Panc1 (cell line): ENCODE measurements at places on chromosomes 16 and 17.

GRCh38 chr17:72832306-72832705 lies 260.2 kb downstream of the SLC39A11 start:
- no peak for DNase-seq

DNA sequence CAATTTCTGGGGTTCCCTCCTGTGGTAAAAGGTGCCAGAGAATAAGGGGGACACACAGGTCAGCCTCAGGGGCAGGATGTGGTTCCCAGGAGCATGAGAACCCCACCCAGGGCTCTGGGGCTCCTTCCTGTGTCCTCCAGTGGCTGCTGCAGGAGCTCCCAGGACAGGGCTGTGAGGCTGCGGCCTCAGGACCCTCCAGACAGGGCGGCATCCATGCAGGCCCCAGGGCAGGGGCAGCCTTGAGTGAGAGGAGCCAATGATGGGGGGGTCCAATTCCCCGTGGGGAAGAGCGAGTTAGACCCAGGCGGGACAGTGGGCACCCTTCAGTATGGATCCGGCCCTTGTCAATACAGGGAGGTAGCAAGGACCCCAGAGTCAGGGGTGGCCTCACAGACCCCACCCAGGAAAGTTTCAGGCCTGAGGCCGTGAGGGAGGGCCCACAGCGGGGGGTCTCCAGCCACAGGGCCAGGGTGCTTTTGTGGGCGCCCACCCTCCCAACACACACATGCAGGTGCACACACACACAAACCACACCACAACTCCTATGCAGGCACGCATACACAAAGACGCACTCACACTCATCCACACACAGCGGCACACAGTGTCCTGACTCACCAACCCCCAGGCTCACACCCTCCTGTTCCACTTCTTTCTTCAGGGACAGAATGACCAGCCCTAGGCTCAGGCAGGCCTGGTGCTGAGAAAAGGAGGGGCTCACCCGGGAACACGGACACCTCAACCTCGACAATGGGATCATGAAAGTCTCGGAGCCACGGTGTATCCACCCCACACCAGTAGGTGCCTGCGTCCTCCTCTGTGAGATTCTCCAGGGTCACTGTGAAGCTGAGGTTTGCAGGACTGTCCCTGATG lies 1.8 kb downstream of the CD300C start:
- DNase-seq: no peak

DNA sequence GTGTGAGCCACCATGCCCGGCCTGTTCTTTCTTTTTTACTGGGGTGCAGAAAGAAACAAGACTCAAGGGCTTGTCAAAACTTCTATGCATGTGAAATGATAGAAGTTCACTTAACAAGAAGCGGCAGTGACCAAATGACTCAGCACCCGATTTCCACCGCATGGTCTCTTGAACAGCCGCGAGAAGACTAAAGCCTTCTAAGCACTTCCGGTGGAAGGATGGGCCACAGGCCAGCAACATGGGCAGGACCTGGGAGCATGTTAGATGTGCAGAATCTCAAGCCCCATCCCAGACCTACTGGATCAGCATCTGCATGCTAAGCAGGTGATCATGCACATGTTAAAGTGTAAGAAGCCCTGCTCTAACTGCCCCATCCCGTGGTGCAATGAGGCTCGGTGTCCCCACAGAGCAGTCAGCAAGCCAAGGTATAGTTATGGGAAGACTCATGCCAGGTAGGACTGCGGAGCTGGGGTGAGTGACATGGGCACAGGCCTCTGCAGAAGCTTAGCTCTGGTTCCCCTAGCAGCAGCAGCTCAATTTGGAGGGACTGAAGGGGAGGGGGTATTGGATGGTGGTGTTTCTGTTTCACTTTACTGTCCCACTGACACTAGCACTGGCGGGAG lies 88.5 kb upstream of the HNF1B start:
- no peak for DNase-seq

- no peak for DNase-seq
Observed at GRCh38 chr17:16987830-16988601, 16.1 kb upstream of the TNFRSF13B start.

DNA sequence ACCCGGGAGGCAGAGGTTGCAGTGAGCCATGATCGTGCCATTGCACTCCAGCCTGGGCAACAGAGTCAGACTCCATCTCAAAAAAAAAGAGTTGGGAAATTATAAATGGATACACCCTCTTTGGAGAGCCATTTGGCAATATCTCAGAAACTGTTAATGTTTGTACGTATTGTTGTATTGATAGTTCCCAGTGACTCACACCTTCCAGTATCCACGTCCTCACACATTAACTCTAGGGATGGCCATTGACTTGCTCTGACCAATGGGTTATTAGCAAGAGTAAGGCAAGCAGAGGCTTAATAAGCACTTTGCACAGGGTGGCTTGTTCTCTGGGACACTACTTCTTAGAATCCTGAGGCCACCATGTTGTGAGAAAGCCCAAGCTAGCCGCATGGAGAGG lies 107.6 kb upstream of the LHX1 start:
- DNase-seq: no peak

DNA sequence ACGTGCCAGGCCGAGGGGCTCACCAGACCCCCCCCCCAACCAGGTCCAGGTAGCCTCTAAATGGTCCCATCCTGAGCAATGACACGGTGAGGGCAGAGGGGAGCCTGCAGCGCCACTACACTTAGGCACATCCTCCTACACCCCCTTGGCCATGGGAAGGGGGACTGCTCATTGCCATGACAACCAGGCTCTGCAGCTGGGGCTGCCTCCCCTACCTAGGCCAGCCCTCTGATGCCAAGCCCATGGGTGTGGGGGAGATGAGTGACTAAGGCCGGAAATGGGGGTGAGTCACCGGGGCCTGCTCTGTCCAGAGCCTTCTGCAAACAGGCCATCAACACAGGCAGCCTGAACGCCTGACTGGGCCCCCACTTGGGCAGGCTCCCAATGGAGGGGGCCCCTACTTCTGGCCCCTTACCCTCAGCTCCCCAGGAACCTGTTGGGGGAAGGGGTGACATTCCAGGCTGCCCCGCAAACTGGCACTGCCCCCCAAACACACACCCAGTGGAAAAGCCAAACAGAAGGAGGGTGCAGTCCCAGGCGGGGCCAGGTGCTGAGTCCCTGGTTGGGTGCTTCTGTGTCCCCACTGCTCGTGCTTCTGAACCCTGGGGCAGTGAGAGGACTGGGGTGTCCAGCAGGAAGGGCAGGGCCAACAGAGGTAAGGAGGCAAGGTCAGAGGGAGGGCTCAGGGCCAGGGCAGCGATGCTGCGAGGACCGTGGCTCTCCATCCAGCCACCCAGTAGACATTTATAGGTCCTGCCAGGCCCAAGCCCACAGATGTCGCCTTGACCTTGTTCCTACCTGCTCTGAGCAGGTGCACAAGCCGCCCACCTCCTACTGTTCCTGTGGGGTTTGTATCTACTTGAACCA lies 8.2 kb downstream of the PLCD3 start:
- no peak for DNase-seq

DNA sequence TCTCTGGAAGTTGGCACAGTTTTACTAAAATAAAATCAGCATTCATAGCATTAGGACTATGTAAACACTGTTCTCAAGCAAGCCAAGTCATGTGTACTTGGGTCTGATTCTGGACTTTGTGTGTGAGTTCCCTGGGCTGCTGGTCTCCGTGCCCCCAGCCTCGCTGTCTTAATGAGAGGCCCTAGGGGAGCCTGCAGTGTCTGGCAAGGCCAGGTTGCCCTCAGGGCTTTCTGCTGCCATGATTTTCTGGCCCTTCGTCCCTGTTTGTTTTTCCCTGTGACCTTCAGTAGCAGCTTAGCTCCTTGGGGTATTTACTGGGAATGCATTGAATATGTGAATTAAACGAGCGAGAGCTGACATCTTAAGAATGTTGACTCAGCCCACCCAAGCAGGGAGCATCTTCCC lies 161.8 kb downstream of the RPTOR start:
- DNase-seq: no peak

GRCh38 chr17:80413771-80414507 lies 1.0 kb upstream of the ENDOV start:
- no peak for DNase-seq

DNA sequence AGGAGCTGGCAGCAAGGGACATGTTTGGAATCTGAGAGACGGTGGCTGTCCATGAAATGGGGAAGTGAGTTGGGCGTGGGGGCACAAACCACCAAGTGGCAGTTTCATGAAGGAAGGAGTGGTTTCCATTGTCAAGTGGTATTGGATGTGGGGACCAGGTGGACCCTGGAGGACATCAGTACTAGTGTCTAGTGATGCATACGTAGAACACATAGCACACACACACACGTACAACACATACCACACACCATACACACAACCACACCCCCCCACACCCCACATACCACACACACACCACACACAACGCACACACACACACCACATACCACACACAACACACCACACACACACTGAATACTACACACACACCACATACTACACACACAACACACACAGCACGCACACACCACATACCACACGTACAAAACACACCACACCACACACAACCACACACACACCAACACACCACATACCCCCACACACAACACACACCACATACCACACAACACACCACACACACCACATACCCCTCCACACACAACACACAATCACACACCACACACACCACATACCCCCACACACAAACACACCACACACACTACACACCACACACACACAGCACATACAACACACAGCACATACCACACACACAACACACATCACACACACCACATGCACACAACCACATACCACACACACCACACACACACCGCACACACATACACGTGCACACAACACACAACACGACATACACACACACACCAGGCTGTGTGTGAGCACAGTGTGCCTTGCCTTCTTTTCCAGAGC lies 41.1 kb upstream of the GSE1 start:
- DNase-seq: no peak

- DNase-seq: no peak
Observed at GRCh38 chr17:55154101-55154500, 110.7 kb upstream of the HLF start.

GRCh38 chr17:79262624-79263023 lies 188.0 kb downstream of the ENGASE start:
- no peak for DNase-seq

GRCh38 chr17:80475910-80476876 lies at the start of gene NPTX1:
Gene NPTX1, minus strand, starts transcription at chr17:80476607. Its CDS starts 161 bp downstream, at chr17:80476446.
- DNase-seq: no peak

DNA sequence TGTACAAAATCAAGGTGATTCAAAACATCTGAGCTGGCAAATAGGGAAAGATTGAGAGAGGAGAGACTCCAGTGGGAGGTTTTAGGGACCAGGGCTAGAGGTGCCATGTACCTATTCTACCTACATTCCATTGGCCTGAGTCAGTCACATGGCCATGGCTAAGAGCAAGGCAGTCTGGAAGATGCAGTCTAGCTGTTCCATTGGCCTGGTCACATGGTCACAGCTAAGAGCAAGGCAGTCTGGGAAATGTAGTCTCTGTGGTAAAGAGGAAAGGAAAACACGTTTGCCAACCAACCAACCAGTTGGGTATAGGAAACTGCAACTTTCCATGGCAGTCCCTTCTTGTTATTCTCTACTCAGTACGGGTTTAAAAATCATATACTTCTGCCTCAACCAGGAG lies 369.1 kb downstream of the XYLT1 start:
- DNase-seq: no peak

GRCh38 chr16:75317101-75317522 lies 65.7 kb upstream of the BCAR1 start:
- no peak for DNase-seq

- DNase-seq: no peak
Observed at GRCh38 chr17:72528683-72529082, 407.9 kb downstream of the SOX9 start.

GRCh38 chr16:67028167-67028695 lies 718 bp upstream of the CBFB start:
- DNase-seq: no peak

DNA sequence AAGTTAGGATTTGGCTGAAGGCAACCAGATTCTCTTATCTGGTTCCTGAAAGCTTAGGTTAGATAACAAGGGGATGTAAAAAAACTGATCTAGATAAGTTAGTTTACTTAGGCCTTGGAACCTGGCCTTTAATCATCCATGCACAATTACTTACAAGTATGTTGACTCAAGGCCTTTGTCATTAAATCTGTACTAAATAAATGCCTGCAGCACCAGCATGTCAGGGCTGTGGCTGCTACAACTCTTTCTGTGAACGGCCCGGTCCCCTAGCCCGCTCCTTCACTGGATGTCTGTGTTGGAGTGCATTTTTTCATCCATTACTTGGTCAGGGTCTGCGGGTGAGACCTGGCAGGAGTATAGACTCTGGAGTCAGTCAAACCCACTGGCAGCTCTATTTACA lies 48.4 kb upstream of the ALDH3A1 start:
- DNase-seq: no peak

GRCh38 chr17:3335876-3336275 lies 37.7 kb upstream of the OR3A1 start:
- no peak for DNase-seq

DNA sequence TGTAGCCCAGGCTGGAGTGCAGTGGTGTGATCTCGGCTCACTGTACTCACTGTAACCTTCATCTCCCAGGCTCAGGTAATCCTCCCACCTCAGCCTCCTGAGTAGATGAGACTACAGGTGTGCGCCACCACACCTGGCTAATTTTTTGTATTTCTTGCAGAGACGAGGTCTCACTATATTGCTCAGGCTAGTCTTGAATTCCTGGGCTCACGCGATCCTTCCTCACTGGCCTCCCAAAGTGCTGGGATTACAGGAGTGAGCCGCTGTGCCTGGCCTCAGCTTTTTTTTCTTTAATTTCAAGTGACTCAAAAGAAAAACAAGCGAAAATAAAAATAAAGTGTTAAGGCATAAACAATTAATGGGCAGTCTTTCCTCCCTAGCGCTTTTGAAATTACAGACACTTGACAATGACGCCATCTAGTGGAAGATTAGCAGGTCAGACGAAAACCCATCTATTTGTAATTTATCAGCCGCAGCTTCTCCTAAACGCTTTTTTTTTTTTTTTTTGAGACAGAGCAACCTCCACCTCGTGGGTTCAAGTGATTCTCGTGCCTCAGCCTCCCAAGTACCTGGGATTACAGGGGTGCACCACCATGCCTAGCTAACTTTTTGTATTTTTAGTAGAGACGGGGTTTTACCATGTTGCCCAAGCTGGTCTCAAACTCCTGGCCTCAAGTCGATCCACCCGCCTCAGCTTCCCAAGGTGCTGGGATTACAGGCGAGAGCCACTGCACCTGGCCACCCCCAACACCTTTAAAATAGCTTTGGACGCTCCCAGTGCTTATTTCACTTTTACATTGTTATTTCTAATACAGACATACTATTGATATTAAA lies 28.1 kb upstream of the PECAM1 start:
- no peak for DNase-seq

DNA sequence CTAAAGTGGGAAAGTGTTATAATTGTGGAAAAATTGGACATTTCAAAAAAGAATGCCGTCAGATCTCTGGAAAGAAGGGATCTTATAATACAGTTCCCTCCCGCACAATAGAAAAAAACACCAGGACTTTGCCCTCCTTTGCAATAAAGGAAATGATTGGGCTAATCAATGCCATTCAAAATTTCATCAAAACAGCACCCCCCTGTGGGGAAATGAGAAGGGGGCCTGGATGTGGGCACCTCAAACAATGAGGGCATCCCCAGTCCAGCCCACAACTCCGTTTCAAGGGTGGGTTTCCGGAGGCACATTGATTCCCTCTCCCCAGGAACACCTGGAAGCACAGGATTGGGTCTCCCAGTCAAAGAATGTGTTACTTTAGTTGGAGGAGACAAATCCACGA lies 26.1 kb downstream of the CD300LG start:
- DNase-seq: no peak

- no peak for DNase-seq
Observed at GRCh38 chr16:74249254-74249653, 47.4 kb upstream of the PSMD7 start.
